Skeletal muscle tissue (tissue), 5 donors: ENCODE measurements at places on chromosomes 5 and 9. TPM values are rescaled to one million over a fixed set of nuclear protein-coding genes. Genes with fewer than 3 reads are reported as not detected.

ABLIM3 gene
- total RNA-seq = 15.1 TPM

PCDHB10 gene
- total RNA-seq = 2.6 TPM

ARSI gene
- 9.9 TPM for total RNA-seq

IL3 gene
- not detected for total RNA-seq

BAAT gene
- 0.52 TPM for total RNA-seq

PTGR1 gene
- 53.2 TPM for total RNA-seq

F2R gene
- 13.0 TPM for total RNA-seq

PCDHGA2 gene
- total RNA-seq = 1.6 TPM

TAF11L5 gene
- total RNA-seq = not detected

SOWAHA gene
- total RNA-seq = under 0.01 TPM

GMCL2 gene
- not detected for total RNA-seq

LCP2 gene
- 6.8 TPM for total RNA-seq

SLC6A19 gene
- total RNA-seq = under 0.01 TPM

CTSV gene
- 1.6 TPM for total RNA-seq

GARIN3 gene
- total RNA-seq = not detected

SAXO1 gene
- total RNA-seq = not detected

IFNA13 gene
- 0.52 TPM for total RNA-seq

ESM1 gene
- total RNA-seq = 0.52 TPM

HTR1A gene
- not detected for total RNA-seq

NSG2 gene
- under 0.01 TPM for total RNA-seq

ANKRD55 gene
- total RNA-seq = not detected

FOXD4L6 gene
- total RNA-seq = not detected
